ENCODE measurements at places on chromosomes 1 and 21. TPM values are rescaled to one million over a fixed set of nuclear protein-coding genes. Genes with fewer than 3 reads are reported as not detected.

DNA sequence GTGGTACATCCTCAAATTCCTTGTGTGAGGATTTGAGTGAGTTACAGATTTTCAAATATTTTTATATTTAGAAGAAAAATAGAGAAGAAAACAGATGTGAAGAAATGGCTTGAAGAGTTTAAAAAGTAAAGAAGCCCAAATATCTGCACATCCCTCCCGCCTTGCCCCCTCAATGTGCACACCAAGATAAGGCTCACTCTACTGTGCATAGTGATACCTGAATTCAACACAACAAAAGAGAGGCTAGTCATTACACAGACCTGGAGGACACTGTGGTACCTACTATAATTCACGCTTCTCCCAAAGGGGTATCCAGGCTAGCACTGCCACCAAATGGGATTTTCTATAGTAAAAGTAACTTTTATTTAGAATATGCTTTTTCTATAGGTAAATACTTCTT is 44.0 kb upstream of the SYT2 start:
- no peak for DNase-seq

DNA sequence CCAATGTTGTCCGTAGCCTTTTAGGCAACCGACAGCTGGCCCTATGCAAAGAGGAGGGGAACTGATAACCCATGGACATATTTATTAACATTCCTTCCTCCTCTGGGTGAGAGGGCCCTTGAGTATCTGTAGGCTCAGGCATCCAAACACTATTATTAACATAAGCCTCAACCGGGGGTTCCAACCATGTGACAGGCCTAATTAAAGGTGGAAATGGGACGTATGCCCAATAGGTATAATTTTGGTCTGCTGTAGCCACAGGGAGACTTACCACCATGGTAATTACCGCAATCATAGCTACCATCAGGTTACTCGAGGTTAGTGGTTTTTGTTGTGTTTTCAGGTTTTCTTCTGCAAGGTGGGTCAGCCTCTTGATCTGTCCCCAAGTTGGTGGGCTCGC is 5.3 kb downstream of the DAP3 start:
- DNase-seq: no peak

DNA sequence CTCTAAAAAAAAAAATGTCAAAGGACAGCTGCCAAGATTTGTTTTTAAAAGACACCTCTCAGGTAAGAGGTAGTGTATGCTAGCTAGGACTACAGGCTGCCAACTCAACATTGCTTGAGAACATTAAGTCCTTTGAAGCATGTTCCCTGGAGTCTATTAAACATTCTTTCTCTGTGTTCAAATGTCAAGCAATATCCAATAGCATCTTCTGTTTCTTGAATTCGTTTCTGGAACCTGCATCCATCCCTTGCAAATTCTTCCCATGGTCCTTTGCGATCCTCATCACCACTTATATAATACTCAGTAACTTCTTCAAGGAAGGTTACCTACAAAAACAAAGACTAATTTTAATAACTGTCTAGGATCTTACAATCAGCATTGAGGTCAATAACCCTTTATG is 5.6 kb downstream of the PPP1R15B start:
- no peak for DNase-seq

DNA sequence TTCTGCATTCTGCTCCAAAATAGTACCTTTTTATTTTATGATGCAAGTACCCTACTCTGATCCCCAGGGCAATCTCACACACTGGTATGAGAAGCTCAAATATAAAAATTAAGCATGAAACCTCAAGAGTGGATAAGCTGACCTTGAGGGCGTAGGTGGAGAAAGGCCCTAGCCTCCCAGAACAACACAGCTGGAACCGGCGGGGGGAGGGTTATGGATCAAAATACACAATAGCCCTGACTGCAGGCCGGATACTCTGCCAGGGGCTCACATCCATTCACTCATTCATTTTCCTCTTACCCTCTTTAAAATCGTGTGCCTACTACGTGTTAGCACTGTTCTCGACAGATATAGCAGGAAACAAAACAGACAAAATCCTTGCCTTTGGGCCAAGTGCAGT is 32.8 kb upstream of the ECE1 start:
- DNase-seq: no peak

GRCh38 chr1:230696722-230697437 is 17.0 kb downstream of the AGT start:
- DNase-seq: no peak

DNA sequence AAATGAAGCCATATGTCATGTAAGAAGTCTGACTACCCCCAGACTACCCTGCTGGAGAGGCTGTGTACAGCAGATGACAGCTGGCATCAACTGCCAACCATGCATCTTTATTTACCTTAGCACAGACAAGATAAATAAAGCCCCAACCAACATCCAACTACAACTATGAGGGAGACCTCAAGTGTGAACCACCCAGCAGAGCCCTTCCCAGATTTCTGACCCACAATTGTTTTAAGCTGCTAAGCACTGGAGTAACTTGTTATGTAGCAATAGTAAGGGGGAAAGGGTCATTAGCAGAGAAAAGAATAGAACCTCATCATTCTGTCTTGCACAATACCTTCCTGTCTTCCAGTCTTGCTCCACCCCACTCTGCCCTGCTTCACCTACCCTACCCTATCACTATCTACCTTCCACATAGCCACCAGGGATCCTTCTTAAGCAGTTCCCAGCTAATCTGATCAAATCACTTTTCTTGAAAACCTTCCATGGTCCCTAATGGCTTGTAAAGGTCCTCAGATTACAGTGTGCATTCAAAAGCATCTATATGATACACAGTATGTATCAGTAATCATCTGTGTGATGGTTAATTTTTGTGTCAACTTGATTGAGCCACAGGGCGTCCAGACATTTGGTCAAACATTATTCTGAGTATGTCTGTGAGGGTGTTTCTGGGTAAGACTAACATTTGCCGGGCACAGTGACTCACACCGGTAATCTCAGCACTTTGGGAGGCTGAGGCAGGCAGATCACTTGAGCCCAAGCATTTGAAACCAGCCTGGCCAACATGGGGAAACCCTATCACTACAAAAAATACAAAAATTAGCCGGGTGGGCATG is 19.6 kb upstream of the RBM15 start:
- no peak for DNase-seq

DNA sequence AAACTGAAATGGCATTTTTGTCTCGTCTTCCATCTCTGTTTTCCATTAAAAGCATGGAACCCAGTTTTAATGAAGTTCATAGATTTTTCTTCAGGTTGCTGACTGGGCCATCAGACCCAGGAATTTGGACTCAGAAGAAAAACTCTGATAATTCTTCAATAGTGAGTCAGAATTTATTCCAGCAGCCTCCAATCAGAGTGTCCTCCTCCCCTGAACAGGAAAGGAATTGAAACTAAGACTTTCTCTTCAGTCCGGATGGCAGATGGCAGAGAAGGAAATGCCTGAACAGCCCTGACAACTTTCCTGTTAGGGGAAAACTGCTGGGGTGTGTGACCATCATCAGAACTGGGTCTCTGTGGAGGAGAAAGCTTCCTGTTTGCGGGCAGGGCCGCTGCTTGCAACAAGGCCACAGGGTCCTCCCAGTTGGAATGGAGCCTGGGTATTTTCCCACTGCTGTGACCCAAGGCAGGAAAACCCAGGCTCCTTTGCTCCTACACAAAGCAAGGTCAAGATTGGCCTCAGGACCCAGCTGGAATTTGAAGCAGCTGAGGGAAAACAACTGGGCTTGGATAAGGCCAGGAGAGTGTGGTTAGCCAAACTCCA is 20.7 kb downstream of the CD34 start:
- no peak for DNase-seq

- no peak for DNase-seq
Observed at GRCh38 chr1:84846387-84846786, 46.6 kb downstream of the LPAR3 start.

DNA sequence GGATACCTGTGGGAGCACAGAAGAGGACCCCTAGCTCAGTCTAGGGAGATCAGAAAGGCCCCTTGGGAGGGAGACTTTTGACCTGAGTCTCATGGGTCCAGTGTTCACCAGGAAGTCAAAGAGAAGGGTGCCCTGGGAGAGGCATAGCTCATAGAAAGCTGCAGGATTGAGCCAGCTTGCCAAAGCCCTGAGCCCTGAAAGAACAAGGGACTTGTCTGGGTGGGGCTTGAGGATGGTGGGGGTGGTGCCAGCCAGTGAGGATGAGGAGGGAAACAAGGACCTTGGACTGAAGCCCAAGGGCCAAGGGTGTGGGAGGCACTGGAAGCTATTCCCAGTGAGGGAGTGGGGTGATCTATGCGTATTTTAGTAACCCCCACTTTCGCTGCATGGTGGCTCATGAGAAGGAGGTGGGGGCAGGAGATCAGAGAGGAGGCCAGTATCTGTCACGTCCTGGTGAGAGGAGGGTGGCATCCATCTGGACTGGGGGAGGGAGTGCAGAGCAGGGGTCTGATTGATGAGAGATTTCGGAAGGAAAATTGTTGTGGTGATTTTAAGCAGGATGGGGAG is 28.4 kb downstream of the DMBX1 start:
- no peak for DNase-seq

DNA sequence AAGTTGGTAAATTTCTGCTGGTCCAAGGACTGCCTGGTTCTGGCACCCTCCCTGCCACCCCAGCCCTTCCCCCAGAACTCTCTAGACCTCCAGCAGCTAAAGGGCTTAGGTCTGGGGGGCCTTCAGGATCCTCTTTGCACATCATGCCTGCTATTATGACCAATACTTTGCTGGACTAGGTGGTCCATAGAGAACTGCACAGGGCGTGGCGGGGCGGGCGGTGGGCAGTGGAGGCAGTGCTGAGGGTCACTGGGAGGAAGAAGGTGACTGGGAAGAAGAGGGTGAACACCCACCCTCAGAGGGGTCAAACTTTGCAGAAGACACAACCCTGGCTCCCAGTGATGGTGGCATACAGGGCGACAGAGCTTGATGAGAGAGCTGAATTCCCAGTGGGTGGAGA is 18.2 kb downstream of the CDK18 start:
- no peak for DNase-seq

The LCE1B gene
- total RNA-seq: not detected

The GUCA2B gene
- 1.3 TPM for total RNA-seq

The CORT gene
- total RNA-seq: 1.0 TPM

The CCDC17 gene
- 5.8 TPM for total RNA-seq

All from progenitor cell of endocrine pancreas (in vitro differentiated cells).